ENCODE measurements at places on chromosomes 2 and 18. TPM values are rescaled to one million over a fixed set of nuclear protein-coding genes. Genes with fewer than 3 reads are reported as not detected.

Gene ASB18
- total RNA-seq = not detected

Gene HOXD12
- 0.22 TPM for total RNA-seq

Gene LBX2
- 1.9 TPM for total RNA-seq

Gene TMEM247
- total RNA-seq = 0.43 TPM

Gene MYO1B
- 143 TPM for total RNA-seq

Gene STRN
- 14.9 TPM for total RNA-seq

Gene TCF4
- total RNA-seq = 26.7 TPM

Gene TRPM8
- 0.14 TPM for total RNA-seq

Gene CRYGD
- total RNA-seq = not detected

Data from placental pericyte (primary cell).